ENCODE measurements at places on chromosomes 16 and 17.

- no peak for DNase-seq
Observed at GRCh38 chr17:63675607-63676546, 24.0 kb downstream of the LIMD2 start.

DNA sequence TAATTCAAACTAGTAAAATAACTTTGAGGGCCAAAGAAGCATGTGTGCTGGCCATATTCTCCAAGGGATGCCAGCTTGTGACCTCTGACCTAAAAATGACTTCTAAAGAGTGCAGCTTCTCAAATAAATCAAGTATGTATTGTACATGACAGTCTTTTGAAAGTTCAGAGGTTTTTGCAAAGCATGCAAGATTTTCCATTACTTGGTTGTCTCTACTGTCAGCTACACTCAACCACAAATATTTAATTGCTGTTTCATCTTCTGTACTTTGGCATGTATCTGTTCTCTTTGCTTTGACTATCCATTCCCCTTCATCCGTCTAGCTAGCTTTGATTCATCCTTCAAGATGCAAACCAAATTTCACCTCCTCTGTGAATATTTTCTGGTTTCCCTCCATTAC, 121.9 kb upstream of the HS3ST2 start:
- no peak for DNase-seq

DNA sequence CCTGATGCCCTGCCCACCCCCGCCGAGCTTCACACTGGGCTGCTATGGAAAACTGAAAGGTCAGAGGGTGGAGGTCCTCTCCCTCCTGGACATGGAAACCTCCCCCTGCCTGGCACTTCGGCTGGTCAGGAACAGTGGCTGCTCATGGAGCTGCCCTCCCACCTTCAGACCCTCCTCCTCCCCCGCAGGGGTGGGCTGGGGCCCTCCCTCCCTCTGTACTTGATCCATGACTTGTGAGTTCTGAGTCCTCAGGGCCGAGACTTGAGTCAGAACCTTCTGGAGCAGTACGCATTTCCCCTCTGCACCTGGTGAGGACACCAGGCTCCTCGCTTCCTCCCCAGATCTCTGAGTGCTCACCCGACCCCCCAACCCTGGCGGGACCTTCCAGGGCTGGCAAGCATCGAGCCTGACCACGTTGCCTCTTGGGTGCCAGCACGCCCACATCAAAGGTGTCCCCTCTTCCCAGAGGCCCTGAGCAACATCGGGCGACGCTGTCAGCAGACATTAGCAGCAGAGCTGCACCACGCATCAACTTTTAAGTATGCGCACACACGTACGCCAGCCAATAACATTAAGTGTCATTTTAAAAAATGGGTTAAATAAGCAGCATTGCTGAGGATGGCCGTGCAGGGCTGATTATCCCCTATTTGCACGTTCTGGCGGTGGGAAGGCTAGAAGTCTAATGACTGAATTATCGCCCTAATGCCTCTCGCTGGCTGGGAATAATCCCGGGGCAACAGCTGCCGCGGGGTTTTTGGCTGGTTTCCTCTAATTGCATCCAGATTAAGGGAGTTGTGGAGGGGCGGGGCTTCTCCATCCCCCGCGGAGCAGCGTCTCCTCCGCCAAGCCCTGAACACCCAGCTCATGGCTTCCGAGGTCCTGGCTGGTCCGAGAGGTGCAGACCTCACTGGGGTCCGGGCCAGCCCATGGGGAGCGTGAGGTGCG, 98.0 kb downstream of the TBC1D16 start:
- no peak for DNase-seq

DNA sequence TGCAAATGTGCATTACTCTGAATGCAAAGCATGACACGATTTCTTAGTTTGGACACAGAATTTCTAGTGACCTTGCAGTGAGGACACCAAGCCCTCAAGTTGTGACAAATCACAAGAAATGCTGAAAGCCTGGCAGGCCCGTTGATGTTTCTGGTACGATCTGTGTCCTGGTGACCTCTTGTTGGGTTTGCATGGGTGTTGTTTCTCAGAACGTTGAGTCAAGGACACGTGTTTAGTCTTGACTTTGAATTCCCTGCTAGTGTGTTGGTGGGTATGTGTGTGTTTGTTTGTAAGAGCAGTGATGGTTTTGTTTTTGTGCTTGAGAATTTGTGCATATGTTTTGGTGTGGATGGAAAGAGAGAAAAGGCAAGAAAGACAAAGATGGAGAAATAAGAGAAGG, 37.8 kb upstream of the MAF start:
- DNase-seq, result no peak

- DNase-seq, result no peak
Observed at GRCh38 chr17:69762359-69762758, 312.7 kb upstream of the KCNJ16 start.

DNA sequence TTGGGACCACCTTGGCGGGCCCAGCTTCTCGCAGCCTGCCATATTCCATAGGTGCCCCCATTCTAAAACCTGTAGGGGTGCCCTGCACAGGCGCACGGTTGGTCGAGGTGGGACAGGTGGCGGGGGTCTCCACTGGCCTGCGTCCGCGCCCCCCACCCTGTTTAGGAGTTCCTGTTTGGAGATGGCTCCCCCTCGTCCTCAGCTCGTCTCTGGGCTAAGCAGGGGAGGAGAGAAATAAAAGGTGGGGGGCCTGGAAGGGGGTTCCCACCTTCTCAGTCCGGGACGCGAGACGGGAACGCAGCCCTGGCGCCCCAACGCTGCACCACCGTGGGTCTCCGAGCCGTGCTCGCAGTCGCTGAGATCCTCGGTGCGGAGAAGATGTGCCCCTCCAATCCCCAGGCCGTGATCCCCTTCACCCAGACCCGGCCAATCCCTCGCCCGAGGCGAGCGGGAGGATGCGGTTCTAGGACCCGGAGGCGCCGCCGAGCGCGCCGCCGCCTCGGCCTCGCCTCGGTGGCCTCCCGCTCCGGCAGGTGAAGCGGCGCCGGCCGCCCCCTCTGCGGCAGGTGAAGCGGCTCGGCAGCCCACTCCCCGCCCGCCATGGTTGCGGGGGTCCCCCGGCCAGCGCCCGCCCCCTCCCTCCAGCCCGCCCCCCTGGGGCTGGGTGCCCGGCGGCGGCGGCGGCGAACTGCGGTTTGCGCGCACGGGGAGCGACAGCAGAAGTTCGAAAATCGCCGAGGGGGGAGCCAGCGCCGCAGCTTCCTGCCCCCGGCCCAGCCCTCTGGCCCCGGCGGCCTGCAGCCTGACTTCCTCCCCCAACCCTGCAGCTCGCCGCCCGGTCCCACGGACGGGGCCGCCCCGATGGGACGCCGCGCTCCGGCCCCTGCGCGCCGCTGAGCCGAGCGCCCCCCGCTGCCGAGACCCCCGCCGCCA, at the start of gene FMNL1:
FMNL1 (plus strand) TSS at position 805 of the 933 bp plus-strand sequence. CDS start 240 bp downstream, outside the sequence.
- DNase-seq, result peak; percentile 84

DNA sequence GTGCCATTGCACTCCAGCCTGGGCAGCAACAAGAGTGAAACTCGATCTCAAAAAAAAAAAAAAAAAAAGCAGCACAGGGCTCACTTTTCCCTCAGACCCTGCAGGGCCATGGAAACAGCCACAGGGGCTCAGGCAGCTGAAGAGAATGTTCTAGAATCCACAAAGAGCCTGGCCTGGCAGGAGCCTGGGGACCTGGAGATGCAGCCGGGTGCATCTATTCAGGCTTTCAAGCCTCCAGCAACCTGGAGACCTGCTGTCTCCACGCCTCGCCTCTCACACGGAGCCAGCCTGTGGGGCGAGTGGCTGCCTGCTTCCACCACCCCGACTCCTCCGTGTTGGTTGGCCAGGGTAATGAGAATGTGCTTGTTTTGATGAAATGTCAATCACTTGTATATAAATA, 44.0 kb upstream of the MEAK7 start:
- no peak for DNase-seq

GRCh38 chr16:21184834-21185233, 26.4 kb downstream of the LDAF1 start:
- no peak for DNase-seq

DNA sequence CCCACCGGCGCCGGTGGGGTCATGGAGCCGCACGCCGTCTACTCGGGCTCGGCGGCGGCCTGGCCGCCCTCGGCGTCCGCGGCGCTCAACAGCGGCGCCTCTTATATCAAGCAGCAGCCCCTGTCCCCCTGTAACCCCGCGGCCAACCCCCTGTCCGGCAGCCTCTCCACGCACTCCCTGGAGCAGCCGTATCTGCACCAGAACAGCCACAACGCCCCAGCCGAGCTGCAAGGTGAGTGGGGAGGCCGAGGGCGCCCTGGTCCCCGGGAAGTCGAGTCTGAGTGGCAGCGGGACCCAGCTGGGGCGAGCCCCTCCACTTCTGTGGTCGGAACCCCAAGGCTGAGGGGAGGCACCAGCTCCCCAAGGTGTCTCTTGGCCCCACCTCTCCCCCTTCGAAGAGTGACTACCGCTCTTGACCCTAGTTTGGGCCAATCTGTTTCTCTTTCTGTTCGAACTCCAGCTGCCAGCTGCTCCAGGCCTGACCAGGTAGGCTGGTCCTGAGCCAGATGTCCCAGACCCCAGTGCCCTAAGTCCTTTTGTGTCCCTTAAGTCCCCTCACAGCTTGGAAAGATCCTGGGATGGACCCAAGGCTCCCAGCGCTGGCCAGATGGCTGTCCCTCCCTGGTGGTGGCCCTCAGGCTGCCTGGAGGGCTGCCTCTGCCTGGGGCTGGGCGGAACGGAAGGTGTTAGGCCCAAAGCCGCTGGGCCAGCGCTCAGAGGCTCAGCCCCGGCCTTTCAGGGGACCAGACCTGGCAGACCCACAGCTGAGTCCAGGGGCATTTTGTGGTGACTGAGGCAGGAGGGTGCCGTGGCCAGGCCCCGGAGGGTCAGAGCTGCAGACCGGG, 1.2 kb downstream of the FOXF1 start:
- DNase-seq, result no peak

GRCh38 chr17:38421171-38421841, 7.0 kb upstream of the ARHGAP23 start:
- no peak for DNase-seq

GRCh38 chr17:8872705-8873435, 5.4 kb upstream of the PIK3R6 start:
- DNase-seq, result no peak

- DNase-seq, result no peak
Observed at GRCh38 chr17:39092692-39093230, 58.7 kb downstream of the PLXDC1 start.

DNA sequence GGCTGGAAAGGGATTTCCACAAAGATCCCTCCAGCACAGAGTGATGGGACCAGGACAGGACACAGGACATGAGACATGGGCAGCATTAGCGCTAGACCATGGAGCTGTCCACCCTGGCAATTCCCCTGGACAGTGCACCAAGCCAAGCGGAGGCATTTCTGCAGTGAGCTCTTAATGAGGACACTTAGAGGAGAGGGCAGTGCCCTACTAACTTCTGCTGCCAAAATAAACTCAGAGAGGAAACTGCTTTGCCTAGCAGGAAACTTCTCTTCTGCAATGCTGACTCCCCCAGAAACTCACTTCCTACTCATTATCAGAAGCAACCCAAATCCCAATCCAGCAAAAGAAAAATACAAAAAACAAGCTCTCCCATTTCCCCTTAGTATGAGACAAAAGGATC, 119.2 kb downstream of the HS3ST2 start:
- no peak for DNase-seq

DNA sequence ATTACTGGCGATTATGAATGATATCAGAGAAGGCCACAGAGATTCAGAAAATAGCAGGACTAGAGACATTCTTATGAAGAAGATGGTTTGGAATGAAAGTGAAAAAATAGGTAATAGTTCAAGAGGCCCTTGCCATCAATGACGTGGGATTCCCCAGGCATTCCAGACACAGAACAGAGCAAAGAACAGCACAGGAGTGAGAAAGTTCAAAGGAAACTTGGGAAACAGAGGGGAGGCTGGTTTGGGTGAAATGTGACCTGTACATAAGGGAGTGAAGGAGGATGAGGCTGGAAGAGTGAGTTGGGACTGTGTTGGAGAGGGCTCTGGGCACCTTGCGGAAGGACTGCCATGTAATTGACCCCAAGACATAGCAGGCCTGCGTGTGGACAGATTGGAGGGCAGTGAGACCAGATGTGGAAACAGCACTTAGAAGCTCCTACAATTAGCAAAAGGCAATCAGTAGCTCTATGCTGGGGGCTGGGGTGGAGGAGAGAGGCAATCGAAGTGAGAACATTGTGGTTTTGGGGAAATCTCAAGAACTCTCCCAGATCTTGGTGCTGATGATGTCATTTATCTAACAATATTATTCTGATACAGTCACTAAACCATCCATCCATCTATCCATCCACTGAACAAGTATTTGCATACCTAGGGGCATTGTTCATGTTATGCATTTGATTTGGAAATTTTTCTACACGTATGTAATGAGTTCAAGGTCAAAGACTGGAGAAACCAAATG, 365.3 kb upstream of the ZFHX3 start:
- DNase-seq, result no peak

GRCh38 chr16:12489357-12489990, 314.2 kb downstream of the CPPED1 start:
- peak; percentile 31 for DNase-seq

- DNase-seq, result no peak
Observed at GRCh38 chr17:82330322-82331239, 3.0 kb downstream of the SECTM1 start.

DNA sequence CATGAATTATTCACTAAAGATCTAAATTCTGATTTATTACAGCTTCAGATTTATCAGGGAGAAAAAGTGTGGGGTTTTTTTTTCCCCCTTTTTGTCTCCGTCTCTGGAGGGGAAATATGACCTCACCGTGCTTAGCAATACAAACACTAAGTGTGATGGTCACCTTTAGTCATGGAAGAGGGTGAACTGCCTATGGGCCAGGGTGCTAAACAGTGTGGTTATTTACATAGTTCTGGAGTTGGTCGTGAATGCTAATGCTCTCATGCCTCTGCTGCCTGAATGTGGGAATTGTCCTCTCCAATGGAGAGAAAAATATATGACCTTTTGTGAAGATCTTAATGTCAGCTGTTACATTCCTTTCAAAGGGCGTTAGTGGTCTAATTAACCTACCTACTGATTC, 44.8 kb upstream of the MSI2 start:
- DNase-seq, result no peak

DNA sequence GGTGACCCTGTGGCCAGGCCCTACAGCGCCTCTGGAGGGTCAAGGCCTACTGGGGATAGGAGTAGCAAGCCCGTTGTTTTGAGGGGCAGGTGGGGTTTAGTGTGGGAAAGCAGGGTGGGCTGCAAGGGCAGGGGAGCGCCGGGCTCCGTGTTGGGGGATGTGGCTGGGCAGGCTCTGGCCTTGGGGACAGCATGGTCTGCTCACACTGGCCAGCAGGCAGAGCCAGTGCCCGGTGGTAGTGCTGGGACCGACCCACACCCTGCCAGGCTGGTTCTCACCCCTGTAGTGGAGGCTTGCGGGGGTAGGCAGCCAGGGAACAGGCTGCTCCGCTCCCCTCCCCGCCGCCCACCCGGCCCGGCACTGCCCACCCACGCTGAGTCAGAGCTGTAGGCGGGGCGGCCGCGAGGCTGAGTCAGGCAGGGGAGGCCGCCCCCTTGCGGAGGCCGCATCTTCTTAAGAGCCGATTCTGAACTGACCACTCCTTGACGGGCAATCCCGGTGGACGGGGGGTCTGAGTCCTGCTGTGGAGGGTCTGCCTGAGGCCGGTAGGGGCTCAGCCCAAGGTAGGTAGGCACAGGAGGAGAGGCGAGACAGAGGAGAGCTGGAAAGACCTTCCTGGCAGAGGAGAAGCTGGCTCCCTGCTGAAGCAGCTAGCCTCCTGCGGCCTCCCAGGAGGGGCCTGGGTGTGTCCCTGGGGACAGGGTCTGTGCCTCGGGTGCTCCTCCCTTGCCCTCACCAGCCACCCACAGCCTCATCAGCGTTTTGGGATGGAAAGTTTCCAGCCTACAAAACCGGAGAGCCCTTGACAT, 62.4 kb downstream of the BAIAP2 start:
- DNase-seq, result peak; percentile 43

- no peak for DNase-seq
Observed at GRCh38 chr16:30840611-30841010, 53.3 kb downstream of the BCL7C start.

- no peak for DNase-seq
Observed at GRCh38 chr17:3002538-3003295, 60.7 kb downstream of the OR1D5 start.

- DNase-seq, result no peak
Observed at GRCh38 chr16:81818568-81818896, 39.4 kb downstream of the PLCG2 start.
